ENCODE measurements at places on chromosomes 1 and 21.

DNA sequence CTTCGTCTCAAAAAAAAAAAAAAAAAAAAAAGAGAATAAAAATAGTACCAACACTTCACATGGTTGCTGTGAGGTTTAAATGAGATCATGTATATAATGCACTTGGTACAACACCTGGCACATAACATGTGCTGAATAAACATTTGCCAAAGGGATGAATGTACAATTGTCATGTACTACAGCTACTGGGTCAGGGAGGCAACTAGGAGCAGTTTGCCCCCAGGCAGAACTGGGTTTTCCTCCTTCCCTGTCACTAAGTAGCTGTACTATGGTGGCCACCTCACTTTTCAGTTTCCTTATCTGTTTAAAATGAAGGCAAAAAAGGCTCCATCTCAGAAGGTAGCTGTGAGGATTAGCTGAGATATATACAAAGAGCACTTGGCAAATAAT, 11.5 kb downstream of the AK2 start:
- no peak for DNase-seq

GRCh38 chr1:219188331-219188803, 14.7 kb downstream of the LYPLAL1 start:
- DNase-seq = no peak

GRCh38 chr1:55035904-55036303, 3.4 kb upstream of the PCSK9 start:
- no peak for DNase-seq

DNA sequence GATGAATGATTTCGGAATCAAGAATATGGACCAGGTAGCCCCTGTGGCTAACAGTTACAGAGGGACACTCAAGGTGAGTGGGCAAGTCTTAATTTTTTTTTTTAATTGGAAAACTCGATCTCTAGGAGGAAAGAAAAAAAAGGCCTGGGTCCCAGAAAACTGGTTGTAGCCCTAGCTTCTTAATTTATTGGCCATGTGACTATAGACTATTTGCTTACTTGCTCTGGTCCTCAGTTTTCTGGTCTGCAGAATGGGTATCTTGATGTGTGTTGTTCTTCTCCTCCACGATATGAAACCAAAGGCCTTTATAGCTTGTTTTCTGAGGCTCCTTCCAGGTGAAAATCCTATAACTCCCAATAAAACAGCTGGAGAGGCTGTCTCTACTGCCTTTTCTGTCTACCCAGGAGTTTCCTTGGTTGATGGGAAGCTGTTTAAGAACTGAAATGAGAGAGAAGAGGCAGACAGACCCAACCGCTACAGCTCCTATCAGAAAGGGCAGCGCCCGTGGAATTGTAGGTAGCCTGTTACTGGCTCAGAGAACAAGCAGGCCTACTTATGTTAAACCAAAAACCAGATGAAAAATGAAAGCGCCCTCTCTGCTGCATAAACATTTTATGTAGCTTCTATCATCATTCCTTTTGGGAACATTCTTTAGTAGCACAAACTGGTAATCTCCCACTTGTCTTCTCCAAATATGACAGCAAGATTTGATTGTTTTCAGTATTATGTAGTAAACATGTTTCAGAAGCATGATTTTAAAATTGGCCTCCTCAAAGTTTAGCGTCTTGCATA, 4.5 kb downstream of the ETS2 start:
- no peak for DNase-seq

DNA sequence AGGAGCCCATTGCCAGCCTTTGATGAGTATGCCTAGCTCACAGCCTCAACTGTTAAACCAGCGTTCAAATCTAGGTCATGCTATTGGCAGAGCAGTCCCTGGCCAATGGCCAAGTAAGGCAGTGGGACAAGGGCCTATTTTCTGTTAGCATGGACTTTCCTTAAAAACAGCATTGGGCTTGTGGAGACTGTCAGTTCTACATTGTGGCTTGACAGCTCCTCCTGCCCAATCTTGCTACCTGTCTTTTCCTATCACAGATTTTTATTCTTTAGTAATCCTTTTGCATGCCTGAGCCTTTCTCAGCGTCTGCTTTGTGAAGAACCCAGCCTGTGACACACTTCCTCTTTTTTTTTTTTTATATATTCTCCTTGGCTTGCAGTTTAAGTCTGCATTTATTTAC, 56.4 kb downstream of the DIP2A start:
- no peak for DNase-seq

GRCh38 chr1:119046785-119047438, 58.8 kb upstream of the TBX15 start:
- no peak for DNase-seq

GRCh38 chr1:63742526-63742925, 31.3 kb upstream of the ROR1 start:
- no peak for DNase-seq

- DNase-seq = no peak
These were observed 884 bp downstream of the PHACTR4 start for GRCh38 chr1:28370239-28371009.

GRCh38 chr1:84089867-84090266, 54.2 kb upstream of the PRKACB start:
- DNase-seq = no peak

DNA sequence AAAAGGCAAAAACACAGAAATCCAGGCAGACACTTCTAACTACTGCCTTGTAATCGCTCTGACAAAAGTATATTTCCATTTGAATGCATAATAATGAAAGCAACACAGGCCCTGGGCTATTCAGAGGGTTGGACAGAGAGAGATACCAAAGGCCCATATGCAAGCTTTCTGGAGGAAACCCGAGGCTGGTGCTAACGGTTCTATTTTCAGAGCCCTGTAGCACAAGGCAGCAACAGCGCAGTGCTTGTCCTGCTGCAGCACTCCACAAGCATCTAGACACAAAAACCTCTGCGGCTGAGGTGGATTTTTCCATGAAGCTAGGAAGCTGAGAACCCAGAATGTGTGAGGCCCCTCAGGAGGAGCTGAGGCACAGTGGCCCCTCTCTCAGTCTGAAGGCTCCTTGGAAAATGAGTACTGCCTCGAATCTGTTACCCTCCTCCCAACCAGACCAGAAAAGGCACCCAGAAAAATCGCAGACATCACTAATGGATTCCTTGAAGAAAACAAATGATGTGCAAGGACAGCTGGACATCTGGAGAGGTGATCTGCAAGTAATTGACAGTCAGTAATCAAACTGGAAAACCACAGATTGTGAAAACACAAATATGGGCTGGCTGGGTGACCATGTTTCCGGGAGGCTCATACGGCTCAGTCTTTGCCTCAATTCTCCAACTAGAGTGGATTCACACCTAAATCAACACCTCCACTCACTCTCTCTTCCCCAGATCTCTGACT, 54.0 kb downstream of the COLGALT2 start:
- DNase-seq = no peak

GRCh38 chr1:42904434-42904833, 54.2 kb downstream of the SLC2A1 start:
- DNase-seq = no peak

DNA sequence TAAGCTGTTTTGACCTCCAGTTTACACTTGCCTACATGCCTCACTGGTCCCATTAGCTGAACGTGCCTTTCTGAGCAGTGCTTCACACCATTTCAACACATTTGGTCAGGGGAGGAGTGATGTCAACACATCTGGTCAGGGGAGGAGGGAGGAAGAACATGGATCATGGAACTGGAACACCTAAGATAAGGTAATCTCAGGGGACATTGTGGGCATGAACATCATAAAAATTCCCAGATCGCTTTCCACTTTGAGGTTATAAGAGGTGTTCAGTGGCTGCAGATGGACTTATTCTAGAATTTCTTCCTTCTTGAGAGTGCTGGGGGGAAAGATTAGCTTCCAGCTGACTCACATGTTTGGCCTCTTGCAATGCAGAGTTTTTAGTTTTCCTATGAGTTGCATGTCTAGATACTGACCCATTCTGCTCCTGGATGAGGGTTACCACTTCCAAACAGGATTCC, 2.0 kb downstream of the QSOX1 start:
- DNase-seq = no peak

GRCh38 chr1:96296991-96297390, 424.6 kb upstream of the PTBP2 start:
- DNase-seq = no peak

DNA sequence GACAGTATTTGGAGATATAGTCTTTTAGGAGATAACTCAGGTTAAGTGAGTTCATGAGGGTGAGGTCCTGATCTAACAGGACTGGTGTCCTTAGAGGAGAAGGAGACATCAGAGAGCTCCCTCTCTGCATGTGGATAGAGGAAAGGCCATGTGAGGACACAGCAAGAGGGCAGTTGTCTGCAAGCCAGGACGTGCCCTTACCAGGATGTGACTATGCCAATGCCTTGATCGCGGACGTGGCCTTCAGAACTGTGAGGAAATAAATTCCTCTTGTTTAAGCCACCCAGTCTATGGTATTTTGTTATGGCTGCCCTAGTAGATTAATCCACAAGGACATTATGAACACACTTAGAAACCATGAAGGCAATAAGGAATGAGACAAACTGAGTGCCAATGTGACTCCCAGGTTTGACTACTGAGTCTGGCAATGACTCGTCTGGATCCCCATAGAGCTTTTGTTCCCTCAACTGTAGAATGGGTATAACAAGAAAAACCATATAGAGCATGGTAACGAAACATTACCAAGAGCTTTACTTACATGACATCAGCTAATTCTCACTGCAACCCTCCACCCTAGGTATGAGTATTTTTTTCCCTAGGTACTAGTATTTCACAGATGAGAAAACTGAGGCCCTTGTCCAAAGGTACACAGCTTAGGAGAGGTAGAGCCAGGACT, 6.5 kb downstream of the URB1 start:
- DNase-seq = no peak

GRCh38 chr1:203589171-203589570, 37.5 kb upstream of the ATP2B4 start:
- DNase-seq = no peak

GRCh38 chr1:75720325-75720724, 4.2 kb upstream of the ACADM start:
- DNase-seq = no peak
